ENCODE measurements at places on chromosomes 16 and 17.
A peak's percentile ranks its signal among the peaks of the same experiment; 100 is the strongest.

DNA sequence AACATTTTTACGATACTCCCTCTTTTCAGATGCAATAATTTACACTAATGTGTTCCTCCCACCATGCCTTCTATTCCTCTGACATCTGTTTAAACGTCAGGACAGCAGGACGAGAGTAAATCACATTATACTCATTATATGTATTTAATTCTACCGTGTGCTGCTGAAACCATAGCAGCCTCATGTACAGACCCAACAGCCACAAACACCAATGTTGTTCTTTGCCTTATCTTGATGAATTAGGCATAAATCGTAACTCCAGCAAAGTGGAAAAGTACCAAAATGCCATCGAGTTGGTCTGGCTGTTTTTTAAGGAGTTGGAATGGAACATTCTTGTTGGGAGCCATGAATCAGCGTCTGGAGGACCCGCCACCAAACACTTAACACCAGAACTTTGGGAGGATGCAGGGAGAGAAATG is 82.9 kb upstream of the FOXF1 start:
- no peak for DNase-seq

DNA sequence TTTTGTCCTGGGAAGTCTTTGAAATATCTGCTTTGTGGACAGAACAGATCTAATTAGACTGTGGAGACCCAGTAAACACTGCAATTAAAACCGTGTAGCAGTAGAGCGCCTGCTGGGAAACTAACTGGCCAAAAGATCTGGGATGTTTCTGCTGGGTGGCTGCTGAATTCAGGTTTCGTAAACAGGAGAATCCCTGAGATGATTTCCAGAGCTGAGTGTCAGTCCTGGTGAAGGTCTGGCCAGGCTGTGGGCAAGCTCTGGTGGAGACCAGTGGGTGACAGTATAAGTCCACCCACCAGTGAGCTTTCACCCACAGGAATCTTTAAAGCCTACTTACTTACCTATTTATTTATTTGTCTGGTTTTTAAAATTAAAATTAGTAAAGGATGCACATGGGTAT is 257.2 kb downstream of the IRF8 start:
- no peak for DNase-seq

GRCh38 chr17:13484020-13484419 is 117.7 kb downstream of the HS3ST3A1 start:
- no peak for DNase-seq

- no peak for DNase-seq
Observed at GRCh38 chr16:84082835-84083569, 33.7 kb downstream of the MBTPS1 start.

DNA sequence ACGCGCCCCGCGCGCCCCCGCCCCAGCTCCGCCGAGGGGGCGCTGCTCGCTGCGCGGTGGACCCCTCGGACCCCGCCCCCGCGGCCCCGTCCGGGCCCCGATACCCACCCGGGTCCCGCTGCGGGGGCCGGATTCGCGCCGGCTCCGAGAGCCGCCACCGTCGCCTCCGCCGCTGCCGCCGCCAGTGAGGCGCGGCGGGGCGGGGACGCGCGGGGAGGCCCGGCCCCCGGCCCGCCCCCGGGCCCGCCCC is at the start of gene TBC1D16:
TSS of gene TBC1D16 (minus strand) at position 186 of the 250 bp plus-strand sequence. CDS start 22,325 bp downstream, outside the sequence.
- no peak for DNase-seq

GRCh38 chr17:50364715-50365114 is 8.3 kb downstream of the MRPL27 start:
- DNase-seq: no peak

GRCh38 chr16:1546430-1546829 is 13.0 kb downstream of the TMEM204 start:
- no peak for DNase-seq

- DNase-seq: no peak
Observed at GRCh38 chr16:8972843-8973586, 9.3 kb upstream of the USP7 start.

DNA sequence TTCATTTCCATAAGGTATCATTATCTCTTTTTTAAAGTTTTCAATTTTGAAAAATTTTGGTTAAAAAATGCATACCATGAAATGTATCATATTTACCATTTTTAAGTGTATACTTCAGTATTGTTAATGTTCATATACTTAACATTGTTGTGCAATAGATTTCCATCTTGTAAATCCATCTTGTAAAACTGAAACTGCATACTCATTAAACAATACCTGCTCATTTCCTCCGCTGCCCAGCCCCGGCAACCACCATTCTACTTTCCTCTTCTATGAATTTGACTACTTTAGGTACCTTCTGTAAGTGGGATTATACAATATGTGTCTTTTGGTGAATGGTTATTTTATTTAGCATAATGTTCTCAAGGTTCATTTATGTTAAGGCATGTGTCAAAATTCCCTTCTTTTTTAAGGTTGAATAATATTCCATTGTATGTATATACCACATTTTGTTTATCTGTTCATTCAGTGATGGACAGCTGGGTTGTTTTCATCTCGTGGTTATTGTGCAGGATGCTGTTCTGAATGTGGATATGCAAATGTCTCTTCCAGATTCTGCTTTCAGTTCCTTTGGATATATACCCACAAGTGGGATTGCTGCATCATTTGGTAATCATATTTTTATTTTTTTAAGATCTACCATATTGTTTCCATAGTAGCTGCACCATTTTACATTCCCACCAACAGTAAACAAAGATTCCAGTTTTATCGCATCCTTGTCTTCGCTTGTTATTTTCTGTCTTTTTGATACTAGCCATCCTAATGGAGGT is 6.7 kb downstream of the CCL2 start:
- DNase-seq: no peak

DNA sequence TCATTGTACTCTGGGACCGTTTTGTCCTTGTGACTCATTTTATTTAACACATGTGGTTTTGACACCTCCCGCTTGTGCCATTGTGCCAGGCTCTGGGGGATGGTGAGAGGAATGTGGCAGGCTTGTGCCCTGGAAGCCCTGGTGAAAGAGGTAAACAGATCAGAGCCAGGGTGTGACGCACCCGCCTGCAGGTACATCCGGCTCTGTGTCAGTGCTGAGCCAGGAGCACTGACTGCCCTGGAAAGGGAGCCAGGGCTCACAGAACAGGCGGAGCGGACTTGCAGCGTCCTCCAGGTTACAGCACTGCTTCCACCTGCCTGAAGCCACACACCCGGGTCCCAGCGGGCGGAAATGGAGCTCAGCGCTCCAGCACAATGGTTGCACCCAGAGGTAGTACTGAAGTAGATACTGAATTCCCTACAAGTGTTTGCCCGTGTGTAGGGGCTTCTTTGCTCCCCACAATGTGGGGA is 30.6 kb downstream of the CDRT15 start:
- peak; percentile 60 for DNase-seq

DNA sequence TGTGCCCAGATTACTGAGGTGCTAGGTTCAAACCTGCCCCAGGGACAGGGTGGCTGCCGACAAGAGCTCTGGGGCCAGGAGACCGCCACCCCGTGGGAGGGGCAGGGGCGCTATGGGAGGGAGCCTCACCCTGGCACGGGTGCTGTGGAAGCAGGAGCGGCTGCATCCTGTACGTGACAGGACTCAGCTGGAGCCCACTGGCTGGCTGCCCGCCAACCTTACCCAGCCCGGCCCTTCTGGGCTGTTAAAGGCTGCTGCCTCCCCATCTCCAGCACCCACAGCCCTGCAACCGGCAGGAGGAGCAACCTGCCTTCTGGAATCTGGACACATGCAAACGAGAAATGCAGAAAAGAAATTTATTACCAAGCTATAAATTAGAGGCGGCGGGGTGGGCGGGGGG is 11.2 kb downstream of the PAM16 start:
- DNase-seq: no peak

DNA sequence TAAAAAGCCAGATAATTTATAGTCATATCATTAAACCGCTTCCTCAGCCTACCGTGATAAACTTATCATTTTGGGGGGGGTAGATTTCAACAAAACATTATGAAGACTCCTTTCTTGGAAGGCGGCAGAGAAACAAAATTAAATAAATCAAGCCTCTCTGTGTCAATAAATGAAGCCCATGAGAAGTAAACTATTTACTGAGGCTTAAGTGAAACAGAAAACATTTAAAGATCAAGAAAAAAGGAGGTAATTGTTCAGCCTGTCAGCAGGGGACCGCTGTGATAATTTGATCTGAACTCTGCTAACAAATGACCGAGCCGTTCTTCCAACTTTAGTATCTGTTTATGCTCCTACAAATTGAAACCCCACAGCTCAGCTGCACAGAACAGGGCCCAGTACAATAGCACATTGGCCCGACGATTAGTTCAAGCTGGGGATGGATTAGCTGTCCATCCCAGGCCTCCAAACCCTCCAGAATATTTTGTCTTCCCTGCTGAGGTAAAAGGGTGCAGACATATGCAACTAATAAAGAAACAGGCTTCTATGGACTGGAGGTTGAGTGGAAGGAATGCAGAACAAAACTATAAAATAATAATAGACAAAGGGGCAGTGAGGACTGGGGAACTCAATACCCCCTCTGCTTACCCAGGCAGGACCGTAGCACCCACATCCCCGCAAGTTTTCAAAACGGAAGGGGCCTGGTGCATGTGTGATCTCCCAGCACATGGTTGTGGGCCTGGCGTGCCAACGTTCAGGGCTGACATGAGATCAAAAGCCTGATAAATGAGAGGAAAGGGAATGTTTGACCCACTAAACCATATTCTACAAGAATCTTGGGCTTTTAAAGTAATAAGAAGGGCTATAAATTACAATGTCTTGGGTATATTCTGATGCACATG is 298.1 kb upstream of the IRX5 start:
- DNase-seq: no peak

- DNase-seq: no peak
Observed at GRCh38 chr16:76854234-76854633, 336.8 kb upstream of the MON1B start.

DNA sequence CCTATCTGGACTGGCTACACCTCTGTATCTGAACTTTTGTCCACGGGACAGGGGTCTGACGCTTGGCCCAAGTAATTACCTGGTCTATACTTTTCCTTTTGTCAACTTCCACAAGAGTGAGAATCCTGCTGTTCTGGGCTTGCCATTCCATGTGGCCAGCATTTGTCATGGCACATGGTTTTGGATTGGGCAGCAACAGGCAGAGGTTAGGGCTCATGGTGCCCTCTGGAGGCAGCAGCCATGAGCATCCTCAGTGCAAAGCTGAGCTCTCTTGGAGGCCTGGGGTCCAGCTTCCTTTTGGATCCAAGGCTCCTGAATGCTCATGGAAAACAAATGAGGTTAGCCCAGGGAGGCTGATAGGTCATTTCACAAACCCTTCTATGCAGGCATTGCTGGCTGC is 7.5 kb upstream of the EDC4 start:
- no peak for DNase-seq

GRCh38 chr17:44187131-44187899 is 543 bp downstream of the TMUB2 start:
- peak; percentile 52 for DNase-seq

GRCh38 chr17:8426802-8427201 is 8.9 kb upstream of the NDEL1 start:
- DNase-seq: no peak

GRCh38 chr16:66894948-66895688 is 14.8 kb downstream of the PDP2 start:
- peak; percentile 52 for DNase-seq

DNA sequence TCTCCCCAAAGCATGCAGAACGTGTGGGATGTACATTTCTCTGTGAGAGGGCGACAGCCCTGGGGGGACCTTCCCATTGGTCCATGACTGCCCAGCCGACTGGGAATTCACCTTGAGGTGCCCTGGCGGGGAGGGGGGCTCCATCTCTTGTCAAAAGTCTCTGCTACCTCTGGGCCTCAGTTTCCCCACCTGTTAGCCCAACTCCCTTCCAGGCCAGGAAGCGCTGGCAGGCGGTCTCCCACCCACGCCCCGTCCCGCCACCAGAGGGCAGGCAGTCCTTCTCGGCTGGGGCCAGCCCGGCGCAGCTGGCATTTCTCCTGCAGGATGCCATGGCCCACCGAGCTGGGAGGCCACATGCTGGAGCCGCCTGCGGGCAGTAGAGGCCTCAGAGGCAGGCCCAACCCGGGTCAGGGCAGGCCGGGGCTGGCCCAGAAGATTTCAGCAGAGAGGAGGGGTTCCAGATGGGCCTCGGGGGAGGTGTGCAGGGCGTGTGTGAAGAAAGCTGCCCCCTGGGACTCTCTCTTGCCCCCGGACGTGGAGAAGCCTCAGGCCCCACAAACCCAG is 16.6 kb downstream of the CD7 start:
- DNase-seq: peak; percentile 58

GRCh38 chr17:73090396-73091202 is 1.9 kb downstream of the SLC39A11 start:
- no peak for DNase-seq

DNA sequence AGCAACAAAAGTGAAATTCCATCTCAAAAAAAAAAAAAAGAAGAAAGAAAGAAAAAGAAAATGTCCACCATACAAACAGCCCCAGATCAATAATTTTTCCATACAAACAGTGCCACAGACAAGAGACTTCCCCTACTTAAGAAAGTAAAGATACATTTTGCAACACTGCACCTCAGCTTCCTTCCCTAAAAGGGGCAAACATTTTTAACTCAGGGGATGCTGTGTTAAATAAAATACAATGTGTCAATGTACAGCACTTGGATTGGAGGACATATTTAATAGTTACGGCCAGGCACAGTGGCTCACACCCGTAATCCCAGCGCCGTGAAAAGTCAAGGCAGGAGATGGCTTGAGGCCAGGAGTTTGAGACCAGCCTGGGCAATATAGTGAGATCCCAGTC is 22.3 kb downstream of the MYH11 start:
- DNase-seq: no peak

- no peak for DNase-seq
Observed at GRCh38 chr16:49619811-49620157, 236.1 kb downstream of the ZNF423 start.

DNA sequence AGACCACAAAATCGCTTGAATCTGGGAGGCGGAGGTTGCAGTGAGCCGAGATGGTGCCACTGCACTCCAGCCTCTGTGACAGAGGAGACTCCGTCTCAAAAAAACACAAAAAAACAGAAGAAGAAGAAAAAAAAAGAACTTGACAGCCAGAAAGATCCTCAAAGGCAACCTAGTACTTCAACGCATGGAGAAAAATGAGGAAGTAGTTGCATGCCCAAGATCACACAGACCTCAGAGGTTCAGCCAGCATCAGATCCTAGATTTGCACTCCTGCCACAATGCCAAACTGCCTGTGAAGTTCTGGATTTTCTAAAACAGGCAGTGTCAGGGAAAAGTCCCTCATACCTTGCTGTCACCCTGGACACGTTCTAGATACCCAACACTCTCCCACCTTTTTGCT is 1.5 kb downstream of the ATPAF2 start:
- DNase-seq: no peak

- no peak for DNase-seq
Observed at GRCh38 chr17:79453481-79453880, 157.4 kb downstream of the RBFOX3 start.

Measured in effector memory CD8-positive, alpha-beta T cell (primary cell).